ENCODE measurements at places on chromosomes 5 and 9.

DNA sequence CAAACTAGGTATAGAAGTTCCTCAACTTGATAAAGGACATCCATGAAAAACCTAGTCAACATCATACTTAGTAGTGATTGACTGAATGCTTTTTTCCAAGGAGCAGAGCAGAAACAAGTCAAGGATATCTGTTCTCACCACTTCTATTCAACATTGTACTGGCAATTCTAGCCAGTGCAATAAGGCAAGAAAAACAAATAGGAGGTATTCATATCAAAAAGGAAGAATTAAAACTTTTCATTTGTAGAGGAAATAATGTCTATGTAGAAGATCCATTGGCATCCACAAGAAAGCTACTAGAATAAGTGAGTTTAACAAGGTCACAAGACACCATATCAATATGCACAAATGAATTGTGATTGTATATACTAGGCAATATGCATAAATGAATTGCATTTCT lies 28.2 kb upstream of the ORM1 start:
- DNase-seq, result no peak

- no peak for DNase-seq
Measured at GRCh38 chr9:7300484-7300883, 499.1 kb downstream of the DMAC1 start.

GRCh38 chr5:87020099-87020934 lies 247.4 kb upstream of the RASA1 start:
- no peak for DNase-seq

GRCh38 chr9:86868616-86869015 lies 78.7 kb downstream of the GAS1 start:
- DNase-seq, result no peak

GRCh38 chr5:104652271-104652861 lies 1089.8 kb upstream of the NUDT12 start:
- DNase-seq, result no peak

DNA sequence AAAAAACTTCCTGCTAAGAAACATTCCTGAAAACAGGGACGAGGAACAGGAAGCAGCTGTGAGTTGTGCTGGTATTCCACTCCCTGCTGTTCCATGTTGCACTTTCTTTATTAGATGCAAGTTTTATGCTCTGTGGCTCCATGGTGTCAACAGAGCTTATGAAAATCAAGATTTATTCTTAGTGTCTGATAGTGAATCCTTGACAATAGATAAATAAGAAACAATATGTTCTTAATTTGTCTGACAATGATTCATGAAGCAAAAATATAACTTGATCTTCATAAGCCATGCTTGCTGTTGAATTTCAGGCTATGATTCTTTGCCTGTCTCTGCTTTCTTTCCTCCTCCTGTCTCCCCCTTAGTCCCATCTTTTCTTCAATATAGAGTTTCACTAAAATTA lies 119.6 kb downstream of the DROSHA start:
- DNase-seq, result no peak

DNA sequence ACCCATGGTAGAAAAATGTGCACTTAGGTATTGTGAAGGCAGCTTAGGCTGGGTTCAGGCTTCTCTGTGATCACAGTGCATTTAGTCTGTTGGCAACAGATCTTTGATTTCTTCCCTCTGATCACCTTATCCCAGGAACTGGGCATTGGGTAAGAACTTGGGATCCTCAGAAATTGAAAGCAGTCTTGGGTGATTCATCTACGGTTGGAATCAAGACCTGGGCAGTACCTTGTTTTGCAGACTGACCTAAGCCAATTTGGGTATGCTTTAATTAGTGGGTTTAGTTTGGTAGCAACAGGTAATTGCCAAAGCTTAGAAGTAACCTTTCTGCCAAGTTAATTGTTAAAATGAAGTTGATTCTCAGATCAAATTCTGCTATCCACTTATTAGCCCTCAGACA lies 17.8 kb downstream of the ENTREP1 start:
- DNase-seq, result no peak

DNA sequence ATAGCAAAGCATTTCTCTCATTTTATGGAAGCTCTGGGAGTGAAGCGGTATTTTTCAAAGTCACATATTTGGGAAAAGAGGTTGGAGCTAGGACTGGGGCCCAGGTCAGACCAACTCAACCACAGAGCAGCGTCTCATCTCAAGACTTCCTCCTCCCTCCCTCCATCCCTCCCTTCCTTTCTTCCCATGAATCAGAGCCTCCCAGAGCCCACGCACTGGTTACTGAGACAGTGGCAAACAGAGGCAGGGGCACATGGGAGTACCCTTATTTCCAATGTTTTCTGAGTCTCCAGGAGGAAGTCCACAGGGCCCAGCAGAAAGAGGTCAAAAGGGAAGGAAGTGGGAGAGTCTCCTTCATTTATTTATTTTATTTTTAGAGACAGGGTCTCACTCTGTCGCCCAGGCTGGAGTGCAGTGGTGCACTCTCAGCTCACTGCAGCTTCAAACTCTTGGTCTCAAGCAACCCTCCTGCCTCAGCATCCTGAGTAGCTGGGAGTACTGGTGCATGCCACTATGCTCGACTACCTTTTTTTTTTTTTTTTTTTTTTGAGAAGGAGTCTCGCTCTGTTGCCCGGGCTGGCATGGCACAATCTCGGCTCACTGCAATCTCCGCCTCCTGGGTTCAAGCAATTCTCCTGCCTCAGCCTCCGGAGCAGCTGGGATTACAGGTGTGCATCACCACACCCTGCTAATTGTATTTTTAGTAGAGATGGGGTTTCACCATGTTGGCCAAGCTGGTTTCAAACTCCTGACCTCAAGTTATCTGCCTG lies 52.5 kb upstream of the CDKN2AIPNL start:
- no peak for DNase-seq

GRCh38 chr5:59042201-59043055 lies 459.6 kb downstream of the RAB3C start:
- DNase-seq, result no peak

- DNase-seq, result peak; percentile 0
Measured at GRCh38 chr9:69385581-69386033, 60.6 kb downstream of the ENTREP1 start.

GRCh38 chr9:93365427-93366118 lies 85.9 kb upstream of the FAM120A start:
- no peak for DNase-seq

DNA sequence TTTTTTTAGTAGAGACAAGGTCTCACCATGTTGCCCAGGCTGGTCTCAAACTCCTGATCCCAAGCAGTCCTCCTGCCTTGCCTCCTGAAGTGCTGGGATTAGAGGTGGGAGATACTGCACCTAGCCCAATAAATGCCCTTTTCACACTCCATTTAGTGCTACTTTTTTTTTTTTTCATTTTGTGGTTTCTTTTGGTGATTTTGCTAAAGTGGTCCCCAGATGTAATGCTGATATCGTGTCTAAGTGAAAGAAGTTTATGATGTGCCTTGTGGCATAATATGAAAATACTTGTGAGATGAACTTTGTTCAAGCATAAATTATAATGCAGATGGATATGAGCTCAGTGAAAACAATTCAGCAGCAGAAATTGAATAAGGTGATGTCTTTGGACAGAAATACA lies 227.4 kb downstream of the ARHGAP26 start:
- DNase-seq, result no peak

- DNase-seq, result peak; percentile 44
Measured at GRCh38 chr9:2623288-2624050, 1.9 kb downstream of the VLDLR start.

- no peak for DNase-seq
Measured at GRCh38 chr9:78707080-78707479, 410.2 kb downstream of the PSAT1 start.

- DNase-seq, result no peak
Measured at GRCh38 chr9:5642170-5642569, 13.3 kb downstream of the RIC1 start.

DNA sequence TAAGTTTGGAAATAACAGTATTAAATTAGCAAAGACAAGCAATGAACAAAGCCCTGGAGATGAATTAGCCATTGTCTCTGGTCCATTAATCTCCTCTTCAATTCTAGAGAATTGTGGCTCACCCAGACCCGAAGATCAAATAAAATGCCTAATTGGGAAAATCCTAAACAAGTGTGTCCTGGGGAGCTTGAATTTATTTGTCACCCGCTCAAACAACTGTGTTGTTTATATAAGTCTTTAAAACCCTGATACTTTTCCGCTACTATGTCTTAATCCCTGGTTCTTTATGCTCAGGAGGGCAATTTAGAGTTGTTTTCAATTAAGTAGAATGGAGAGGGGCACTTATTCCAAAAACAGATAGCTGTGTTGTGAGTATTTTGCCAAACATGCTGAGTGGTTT lies 128.4 kb downstream of the ANXA1 start:
- no peak for DNase-seq

GRCh38 chr5:44801992-44802391 lies 6.8 kb upstream of the MRPS30 start:
- no peak for DNase-seq

DNA sequence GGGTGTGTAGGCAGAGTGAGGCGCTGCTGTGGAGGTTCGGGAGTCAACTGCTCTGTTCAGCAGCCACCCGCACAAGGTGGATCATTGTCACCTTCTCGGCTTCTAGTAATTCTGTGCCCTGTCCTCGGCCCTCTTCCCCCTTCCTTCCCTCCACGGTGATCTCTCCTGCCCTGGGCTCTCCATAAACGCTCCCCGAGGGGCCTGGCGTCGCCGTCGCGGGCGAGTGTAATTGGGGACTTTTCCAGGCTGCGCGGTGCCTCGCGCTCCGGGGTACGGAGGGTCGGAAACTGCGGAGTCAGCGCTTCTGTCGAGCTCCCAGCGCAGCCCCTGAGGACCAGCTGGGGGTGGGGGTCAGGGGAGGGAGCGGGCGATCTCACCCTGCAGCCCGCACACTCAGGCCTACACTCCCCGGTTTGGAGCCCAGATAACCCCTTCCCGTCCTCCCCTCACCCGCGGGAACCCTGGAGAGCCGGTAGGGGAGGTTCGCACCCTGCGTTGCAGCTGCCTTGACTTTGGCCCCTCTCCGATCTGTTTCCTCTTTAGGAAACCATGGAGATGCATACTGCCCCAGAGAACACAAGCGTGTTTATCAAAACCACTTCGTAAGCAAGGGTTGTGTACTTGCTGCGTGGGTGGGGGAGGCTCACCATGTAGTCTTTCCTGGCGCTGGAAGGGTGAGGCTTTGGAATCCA lies 188.3 kb upstream of the ZNF618 start:
- DNase-seq, result peak; percentile 13

- DNase-seq, result no peak
Measured at GRCh38 chr9:4038182-4038723, 261.6 kb downstream of the GLIS3 start.

- DNase-seq, result no peak
Measured at GRCh38 chr5:54450542-54450941, 5.0 kb upstream of the HSPB3 start.

GRCh38 chr5:134255418-134256150 lies 29.7 kb upstream of the PPP2CA start:
- no peak for DNase-seq

- no peak for DNase-seq
Measured at GRCh38 chr9:33465596-33466564, 7.8 kb downstream of the NOL6 start.

DNA sequence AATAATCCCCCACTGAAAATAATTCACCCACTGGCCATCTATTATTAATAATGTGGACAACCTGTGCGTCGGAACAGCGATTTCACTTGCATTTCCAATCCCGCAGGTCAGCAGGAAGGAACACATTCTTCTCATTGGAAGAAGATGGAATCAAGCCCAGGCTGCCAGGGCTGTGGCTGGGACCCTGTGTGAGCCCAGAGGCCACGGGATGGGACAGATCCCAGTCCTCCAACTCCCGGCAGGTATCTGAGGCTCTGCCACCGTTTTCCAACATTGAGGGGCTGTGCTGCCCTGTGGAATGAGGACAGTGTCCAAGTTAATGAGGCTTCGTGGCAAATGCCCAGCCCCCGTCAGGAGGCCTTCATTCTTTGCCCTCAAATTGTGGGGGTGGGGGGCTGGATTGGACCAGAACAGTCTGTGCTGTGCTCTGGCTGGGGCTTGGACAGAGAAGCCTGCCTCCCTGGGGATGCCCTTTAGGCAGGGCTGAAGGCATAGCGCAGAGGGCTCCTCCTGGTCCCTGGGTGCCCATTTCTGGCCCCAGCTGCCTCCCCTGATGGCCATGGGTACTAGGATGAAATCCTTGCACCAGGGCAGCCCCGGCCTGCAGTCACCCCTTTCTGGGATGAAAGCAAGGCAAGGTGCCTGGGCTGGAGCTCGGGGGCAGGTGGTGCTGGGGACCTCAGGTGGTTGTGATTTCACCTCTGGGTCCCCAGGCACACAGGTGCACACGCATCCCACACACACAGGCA lies 195.0 kb upstream of the PPP1R26 start:
- DNase-seq, result no peak

DNA sequence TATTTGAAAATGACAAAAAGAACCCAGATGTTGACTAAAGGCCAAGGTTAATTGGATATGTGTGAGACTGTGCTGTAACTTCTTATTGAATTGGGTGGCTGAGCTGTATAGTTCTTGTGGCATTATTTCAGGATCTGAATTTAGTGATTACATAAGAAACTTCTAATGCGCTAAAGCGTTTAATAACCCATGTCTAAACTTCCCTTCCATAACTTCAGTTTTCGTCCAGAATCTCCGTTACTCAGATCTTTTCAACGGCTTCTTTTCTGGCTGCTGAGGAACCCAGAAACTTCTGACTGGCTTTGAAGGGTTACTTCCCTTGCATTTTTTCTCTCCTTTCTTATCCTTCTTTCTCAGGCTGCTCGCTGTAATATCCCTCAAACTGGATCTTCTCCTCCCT lies 28.1 kb upstream of the C9orf72 start:
- DNase-seq, result no peak

GRCh38 chr5:50711280-50711679 lies 44.8 kb downstream of the PARP8 start:
- DNase-seq, result no peak

DNA sequence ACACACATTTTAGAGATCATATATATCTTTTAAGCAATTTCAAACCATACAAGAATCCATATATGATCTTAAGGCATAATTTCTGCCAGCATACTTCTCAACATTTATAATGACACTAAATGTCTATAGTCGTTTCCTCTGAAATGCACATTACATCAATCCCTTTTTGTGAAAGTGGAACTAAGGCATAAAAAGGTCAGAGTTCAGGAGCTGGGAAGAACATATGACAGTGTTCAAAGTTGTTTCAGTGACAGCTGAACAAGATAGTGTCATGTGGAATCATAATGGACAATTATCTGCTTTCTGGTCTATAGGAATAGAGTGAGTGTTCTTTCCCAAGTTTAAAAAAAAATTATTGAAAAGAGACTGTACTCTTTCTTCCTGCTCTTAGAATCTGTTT lies 2.4 kb upstream of the MOB3B start:
- no peak for DNase-seq

- DNase-seq, result no peak
Measured at GRCh38 chr5:2094616-2094995, 211.9 kb upstream of the IRX4 start.

GRCh38 chr9:97848480-97849237 lies 4.4 kb upstream of the FOXE1 start:
- DNase-seq, result no peak

GRCh38 chr5:110115503-110115902 lies 425.8 kb downstream of the MAN2A1 start:
- no peak for DNase-seq

DNA sequence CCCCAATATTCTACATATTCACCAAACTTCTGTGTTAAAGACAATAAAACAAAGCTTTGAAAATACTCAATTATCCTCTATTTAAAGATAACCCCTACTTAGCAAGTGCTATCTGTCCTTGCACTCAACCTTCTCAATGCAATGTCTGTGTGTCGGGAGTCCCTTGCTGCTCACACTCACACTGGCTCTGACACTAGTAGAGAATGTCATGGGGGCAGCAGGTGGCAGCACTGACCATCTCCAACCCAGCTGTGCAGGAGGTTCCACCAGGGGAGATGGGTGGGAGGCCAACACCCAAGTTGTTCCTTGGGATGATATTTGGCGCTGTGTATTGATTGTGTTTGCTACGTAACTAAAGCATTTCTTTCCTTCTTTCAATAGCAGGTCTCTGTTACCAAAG lies 59.4 kb upstream of the SIMC1 start:
- DNase-seq, result no peak

Data from NCI-H345 (cell line).